GM12865 (cell line): ENCODE measurements at places on chromosomes 13 and 19.

- no peak for DNase-seq
These were observed 779.9 kb upstream of the ARGLU1 start for GRCh38 chr13:107347641-107348369.

- DNase-seq, result peak; percentile 56
These were observed 2.1 kb downstream of the P2RY11 start for GRCh38 chr19:10113592-10113963.

DNA sequence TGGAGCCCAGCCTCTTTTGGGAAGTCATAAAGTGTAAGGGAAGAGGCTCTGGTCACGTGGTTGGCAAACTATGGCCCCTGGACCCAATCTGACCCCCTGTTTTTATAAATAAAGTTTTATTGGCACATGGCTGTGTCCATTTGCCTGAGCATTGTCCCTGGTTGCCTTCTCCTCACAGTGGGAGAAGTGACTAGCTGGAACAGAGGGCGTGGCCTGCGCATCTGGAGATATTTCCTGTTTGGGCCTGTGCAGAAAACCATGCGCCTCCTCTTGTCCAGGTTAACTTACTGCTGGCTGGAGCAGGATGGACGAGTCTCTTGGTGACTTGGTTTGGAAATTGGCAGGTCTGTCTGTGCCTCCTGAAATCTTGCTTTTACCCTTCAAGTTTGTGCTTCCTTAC is 48.3 kb downstream of the KDM4B start:
- DNase-seq, result no peak

DNA sequence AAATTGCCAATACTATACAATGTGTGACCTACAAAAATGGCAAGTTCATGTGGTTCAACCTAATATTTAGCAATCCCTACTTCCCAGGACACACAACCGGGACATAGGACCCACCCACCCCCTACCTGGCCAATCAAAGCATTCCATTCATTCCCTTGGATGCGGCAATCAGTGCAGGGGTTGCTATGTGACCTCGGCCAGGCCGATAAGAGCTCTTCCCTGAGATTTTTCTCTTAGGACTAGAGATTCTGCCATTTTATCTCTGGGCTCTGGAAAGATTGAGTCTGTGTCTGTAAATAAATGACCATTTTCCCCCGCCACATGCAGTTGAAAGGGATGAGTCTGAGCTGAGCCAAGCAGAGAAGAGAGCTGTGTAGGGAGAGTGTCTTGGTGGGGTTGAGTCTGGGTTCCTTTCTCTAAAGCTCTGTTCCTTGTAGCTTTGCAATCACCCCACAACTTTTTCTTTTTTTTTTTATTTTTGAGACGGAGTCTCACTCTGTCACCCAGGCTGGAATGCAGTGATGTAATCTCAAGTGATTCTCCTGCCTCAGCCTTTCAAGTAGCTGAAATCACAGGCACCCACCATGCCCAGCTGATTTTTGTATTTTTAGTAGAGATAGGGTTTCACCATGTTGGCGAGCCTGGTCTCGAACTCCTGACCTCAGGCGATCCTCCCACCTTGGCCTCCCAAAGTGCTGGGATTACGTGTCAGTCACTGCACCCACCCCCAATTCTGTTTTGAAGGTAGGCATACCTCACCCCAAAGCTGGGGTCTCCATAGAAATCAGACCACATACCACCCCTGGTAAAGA is 7.4 kb downstream of the IFNL1 start:
- DNase-seq, result no peak

DNA sequence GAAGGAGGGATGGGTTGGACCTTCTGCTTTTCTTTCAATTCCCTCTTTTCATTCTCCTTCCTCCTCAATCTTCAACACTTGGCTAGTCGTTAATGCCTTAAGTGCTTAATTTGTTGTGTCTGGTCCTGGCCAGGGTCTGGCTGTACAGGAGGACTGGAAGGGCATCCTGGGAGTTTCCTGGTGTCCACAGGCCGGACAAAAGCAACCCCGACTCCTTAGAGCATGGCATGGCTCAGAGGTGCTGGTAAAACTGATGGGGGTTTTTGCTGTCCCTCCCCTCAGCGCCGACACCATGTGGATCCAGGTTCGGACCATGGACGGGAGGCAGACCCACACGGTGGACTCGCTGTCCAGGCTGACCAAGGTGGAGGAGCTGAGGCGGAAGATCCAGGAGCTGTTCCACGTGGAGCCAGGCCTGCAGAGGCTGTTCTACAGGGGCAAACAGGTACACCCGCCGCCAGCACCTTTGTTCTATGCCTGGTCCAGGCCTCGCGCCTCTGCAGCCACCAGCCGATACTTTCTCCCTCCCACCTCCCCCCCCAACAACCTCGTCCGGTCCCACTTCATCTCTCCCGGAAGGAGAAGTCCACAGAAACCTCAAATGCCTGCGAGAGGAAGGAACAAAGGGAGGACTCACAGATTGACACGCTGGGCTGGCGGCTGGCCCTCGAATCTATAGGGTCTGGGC is 1.4 kb downstream of the UHRF1 start:
- peak; percentile 65 for DNase-seq

GRCh38 chr19:2524361-2524839 is 48.5 kb downstream of the GADD45B start:
- no peak for DNase-seq

- no peak for DNase-seq
These were observed 153.0 kb upstream of the TMTC4 start for GRCh38 chr13:100827489-100828176.

DNA sequence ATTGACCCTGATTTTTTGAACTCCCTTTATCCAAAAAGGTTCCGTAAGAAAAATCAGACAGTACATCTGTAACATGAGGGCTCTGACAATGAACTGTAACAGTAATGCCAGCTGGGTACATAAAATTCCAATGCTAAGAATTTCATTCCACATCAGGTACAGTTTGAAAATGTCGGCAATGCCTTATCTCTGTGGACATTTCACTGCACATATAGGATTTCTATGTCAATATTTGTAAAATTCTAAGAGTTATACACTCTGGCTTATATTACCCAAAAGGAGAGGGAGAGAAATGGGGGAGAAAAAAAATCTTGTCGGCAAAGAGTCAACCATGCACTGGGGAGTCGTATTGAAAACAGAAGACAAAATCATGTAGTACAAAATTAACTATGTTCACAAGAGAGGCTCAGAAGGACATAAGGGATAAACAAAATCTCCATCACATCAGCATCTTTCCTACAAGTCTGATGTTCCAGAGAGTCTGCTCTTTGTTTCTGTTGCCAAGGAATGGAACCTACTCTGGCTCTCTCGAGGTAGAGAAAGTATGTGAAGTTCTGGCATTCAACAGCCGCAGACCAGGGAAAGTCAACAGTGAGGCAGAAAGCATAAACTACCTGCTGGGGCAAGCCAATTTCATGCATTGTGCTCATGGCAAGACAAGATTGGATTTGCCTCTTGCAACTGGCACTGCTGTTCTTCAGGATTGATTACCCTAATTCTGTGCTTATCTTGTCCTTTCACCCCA is 72.4 kb downstream of the STARD13 start:
- no peak for DNase-seq

GRCh38 chr19:56683116-56683515 is 11.6 kb upstream of the ZNF835 start:
- DNase-seq, result no peak

DNA sequence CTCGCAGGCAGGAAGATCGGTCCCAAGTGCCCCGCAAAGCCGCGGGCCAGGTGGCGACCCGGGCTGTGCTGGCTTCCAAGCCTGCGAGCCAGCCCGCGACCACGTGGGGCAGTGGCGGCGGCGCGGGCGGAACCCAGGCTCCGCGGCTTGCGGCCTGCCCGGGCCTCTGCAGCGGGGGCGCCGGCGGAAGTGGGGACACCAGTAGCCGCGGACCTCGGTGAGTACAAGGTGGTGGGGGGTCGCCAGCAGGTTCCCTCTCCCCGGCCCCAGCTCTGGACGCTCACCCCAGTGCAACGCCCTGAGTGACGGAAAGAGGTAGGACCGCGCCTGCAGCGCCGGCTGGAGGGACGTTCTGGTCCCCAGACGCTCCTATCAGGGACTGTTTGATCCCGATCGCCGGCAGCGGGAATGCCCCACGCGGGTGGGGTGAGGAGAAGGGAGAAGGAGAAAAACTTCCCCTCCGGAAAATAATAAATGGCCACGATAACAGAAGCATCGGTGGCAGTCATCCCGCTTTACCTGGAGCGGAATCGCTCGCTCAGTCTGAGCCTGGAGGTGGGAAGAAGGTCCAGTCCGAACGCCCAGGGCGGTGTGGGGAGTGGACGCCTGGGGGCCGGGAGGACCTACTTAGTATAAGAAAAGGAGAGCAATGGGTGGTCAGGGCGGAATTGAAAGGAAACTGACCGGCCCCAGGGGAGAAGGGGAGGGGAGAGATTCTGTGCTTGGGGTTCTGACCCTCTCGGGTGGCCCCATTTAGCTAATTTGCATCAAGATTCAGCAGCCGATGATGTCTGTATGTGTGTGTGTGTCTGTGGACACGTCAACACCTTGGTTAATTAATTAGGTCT is at the start of gene GEMIN7:
Gene GEMIN7 (plus strand): TSS at position 198 of the 848 bp plus-strand sequence. CDS start 10,855 bp downstream, outside the sequence.
- DNase-seq, result peak; percentile 92

DNA sequence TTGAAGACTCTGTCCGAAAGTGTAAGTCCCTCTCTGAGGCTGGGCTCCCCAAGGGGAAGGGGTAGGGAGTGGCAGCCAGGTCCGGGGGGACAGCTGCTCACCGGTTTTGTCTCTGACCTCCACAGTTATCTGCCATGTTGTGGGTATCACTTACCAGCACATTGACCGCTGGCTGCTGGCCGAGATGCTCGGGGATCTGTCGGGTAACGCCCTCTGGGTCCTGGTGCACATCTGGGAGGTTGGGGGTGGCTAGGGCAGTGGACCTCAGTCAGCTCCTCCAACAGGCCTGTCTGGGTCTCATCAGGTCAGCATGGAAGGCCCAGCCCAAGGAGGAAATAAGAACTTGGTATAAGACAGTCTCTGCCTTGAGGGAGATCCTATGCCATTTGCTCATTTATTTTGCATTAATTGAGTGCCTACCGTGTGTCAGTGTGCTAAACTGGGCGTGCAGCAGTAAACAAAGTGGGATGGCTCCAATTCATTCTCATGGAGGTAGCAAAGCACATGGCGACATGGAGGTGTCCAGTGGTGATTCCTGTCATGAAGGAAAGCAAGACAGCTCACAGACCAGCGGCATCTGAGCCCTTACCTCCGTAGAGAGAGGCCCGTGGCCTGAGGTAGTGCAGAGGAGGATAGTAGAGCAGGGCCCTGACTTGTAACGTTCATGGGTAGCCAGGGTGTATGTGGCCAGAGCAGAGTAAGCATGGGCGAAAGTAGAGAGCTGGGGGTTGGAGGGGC is 13.7 kb downstream of the EIF3K start:
- no peak for DNase-seq

DNA sequence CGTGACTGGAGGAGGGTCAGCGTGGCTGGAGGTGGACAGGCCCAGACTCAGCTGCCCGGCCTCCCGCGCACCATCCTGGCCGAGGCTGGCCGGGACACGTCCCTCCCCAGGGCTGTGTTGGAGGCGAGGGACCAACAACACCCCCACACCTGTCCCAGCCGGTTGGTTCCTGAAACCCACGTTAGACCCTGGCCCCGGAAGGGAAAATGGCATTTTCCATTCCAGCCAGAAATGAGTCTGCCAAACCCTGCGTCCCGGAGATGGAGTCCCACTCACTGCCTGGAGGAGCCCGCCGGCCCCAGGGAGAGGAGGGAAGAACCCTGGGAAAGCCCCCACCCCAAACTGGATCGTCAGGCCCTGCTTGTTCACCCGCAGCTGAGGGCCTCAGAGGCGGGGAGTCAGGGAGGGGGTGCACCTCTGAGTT is 4.8 kb upstream of the WDR18 start:
- peak; percentile 47 for DNase-seq

- peak; percentile 6 for DNase-seq
These were observed 772.5 kb upstream of the SLITRK1 start for GRCh38 chr13:84654654-84655275.

GRCh38 chr13:76314495-76314894 is 571.7 kb downstream of the KCTD12 start:
- DNase-seq, result no peak

DNA sequence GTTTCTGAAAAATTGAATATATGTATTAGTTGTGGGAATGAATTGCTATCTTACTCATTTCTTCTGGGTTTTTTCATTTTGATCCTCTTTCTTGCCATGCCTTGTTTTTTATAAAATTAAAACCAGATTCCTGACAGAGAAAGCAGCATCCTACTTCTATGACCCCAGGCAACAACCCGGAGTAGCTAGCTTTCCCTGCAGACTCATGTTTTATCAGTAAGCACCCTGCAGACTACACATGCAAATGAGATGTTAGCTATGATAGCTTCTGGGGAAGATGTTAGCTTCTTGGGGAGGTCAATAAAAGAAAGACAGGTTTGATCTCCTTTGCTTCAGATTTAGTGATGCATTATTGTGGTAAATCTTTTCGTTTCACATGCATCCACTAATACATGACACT is 1598.6 kb downstream of the SLITRK5 start:
- DNase-seq, result no peak

GRCh38 chr13:20127562-20128458 is 33.0 kb downstream of the GJA3 start:
- DNase-seq, result peak; percentile 81

DNA sequence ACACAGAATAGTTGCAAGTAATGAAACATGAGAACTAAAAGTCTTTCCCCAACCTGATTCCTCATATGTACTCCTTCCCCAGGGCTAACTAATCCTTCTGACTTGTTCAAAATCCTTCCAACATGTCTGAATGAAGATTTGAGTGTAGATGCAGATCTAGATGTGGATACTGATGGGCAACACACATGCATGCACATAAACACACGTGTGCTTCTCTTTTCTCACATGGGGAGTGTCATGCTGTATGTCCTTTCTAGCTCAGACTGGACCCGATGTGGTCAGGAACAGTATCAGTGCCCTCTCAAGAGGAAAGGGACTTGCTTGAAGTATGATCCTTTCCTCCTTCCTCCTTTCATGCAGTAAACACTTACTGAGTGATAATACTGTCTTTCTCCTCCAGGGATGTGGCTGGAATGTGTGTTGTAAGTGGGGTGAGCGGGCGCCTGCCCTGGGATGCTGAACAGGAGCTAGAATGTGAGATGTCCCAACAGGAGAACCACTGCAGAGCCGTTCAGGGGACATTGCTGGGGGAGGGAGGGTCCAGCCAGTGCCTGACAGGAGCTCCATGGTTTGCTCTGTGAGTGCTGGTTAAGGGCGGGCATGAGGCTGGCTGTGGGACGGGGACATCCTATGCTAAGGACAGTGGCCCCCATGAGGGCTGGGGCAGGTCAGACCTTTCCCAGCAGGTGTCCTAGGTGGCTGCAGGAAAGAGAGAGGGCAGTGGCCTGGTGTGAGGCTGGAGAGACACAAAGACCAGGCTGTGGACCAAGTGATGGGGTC is 146.9 kb downstream of the TEX29 start:
- DNase-seq, result no peak

- DNase-seq, result no peak
These were observed 795.6 kb downstream of the UQCRFS1 start for GRCh38 chr19:28417361-28417760.
